Kidney (tissue), 22 donors: ENCODE measurements at places on chromosomes 3 and 15. TPM values are rescaled to one million over a fixed set of nuclear protein-coding genes. Genes with fewer than 3 reads are reported as not detected.

DNA sequence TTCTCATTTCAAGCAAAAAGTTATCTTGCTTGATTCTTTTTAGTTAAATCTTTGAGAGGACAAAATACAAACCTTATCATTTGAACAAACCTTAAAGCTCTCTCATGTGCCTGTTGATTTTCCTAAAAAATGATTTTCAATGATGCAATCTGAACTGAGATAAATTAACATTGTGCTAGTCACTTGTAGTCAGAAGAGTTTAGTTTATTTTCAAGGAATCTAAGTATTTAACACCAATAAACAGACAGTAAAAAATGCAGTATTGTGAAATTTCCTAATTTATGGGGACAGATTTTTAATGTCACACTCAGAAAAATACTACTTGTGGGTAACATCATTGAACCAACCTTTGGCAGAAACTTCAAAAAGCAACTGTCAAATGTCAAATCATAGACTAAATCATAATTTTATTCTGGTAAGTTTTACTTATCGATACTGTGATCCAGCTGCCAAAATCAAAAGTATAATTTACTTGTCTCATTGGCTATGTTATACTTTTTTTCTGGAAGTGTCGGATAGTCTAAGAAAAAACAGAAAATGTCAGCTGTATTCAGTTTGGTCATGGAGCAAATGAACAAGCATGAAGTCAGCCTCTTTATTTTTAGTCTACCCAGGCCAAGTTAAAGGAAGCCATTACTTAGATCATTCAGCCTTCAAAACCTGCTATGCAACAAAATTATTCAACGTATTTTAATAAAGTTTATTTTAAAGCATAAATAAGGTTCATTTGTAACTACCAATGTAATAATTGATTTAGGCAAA is 52.4 kb upstream of the FNDC3B start:
- DNase-seq, result no peak
- H3K36me3 ChIP-seq, result no peaks in the 10 kb centered on the region
- no peak overlapping the region for H3K27ac ChIP-seq
- no peak overlapping the region for H3K4me3 ChIP-seq
- no peaks in the 10 kb centered on the region for H3K4me1 ChIP-seq

- no peaks in the 10 kb centered on the region for H3K4me1 ChIP-seq
- DNase-seq, result no peak
- no peaks in the 10 kb centered on the region for H3K27me3 ChIP-seq
- no peak overlapping the region for H3K27ac ChIP-seq
- no peaks in the 10 kb centered on the region for H3K36me3 ChIP-seq
These were observed 48.7 kb upstream of the CD96 start for GRCh38 chr3:111493276-111493675.

- H3K4me1 ChIP-seq, result no peaks in the 10 kb centered on the region
- no peaks in the 10 kb centered on the region for H3K36me3 ChIP-seq
These were observed 103.7 kb upstream of the ETV5 start for GRCh38 chr3:186212611-186213010.

GRCh38 chr3:193727089-193727488 is 134.1 kb downstream of the OPA1 start:
- H3K36me3 ChIP-seq, result no peaks in the 10 kb centered on the region
- DNase-seq, result no peak
- H3K27ac ChIP-seq, result no peak overlapping the region

GRCh38 chr3:186268616-186269448 is 93.2 kb downstream of the DGKG start:
- DNase-seq, result no peak
- no peak overlapping the region for H3K27ac ChIP-seq
- no peaks in the 10 kb centered on the region for H3K27me3 ChIP-seq
- no peak overlapping the region for H3K4me3 ChIP-seq

GRCh38 chr3:132381348-132381944 is 35.9 kb upstream of the DNAJC13 start:
- no peak overlapping the region for H3K4me3 ChIP-seq
- no peaks in the 10 kb centered on the region for H3K36me3 ChIP-seq
- no peaks in the 10 kb centered on the region for H3K4me1 ChIP-seq
- no peaks in the 10 kb centered on the region for H3K27me3 ChIP-seq

GRCh38 chr3:68060191-68060590 is 405.8 kb upstream of the SUCLG2 start:
- DNase-seq, result no peak
- H3K36me3 ChIP-seq, result no peaks in the 10 kb centered on the region
- H3K27me3 ChIP-seq, result no peaks in the 10 kb centered on the region
- no peak overlapping the region for H3K4me3 ChIP-seq

DNA sequence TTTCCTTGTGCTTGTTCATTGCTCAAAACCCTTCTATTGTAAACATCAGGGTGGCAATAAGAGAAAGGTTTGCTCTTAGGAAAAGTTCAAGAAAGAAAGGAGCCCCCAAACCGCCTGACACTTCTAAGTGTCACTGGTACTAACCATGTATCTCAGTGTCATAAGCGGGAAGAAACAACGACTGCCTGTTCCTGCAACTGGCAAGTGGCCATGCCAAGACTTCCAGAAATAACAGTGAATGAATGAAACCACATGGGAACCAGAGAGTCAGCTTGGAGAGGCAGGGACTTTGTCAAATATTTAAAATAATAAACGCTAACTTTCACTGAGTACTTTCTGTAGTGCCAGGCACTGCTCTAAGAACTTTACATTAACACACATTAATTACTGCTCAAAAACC is 1.1 kb downstream of the PLSCR2 start:
- peaks cover 4% of the 10 kb centered on the region for H3K4me1 ChIP-seq
- H3K36me3 ChIP-seq, result no peaks in the 10 kb centered on the region
- H3K27me3 ChIP-seq, result no peaks in the 10 kb centered on the region

DNA sequence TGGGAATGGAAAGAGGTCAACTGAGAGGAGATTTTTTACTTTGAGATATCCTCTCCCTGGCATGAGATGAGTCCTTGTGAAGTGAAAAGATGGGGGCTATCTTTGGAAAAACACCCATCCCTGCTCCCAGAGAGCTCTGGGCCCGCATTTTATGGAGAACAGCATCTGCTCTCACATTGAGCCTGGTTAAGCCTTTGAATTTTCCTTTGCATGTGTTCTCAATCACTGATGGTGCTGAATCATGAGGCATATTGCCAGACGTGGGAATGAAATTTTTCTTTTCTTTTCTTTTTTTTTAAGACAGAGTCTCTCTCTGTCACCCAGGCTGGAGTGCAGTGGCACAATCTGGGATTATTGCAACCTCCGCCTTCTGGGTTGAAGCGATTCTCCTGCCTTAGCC is 24.4 kb downstream of the TMEM45A start:
- no peak overlapping the region for H3K27ac ChIP-seq
- H3K36me3 ChIP-seq, result no peaks in the 10 kb centered on the region
- H3K4me3 ChIP-seq, result no peak overlapping the region
- no peaks in the 10 kb centered on the region for H3K27me3 ChIP-seq

DNA sequence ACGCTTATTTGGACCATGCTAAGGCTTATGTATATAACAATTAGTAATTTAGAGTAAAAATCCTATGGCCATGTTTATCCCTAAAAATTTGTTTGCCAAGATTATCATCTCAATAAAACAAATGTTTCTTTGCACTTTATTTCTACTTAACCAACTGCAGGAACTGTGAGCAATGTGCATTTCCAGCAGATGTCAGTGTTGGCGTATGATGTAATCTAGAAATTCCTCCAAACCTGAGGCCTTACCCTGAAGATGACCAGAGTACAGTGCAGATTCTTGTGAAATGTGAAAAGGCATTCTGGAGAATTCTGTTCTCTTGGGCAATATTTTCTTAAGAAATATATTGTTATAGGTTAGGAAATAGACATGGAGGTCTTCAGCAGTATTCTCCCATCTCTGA is 205.9 kb downstream of the MBNL1 start:
- H3K27ac ChIP-seq, result no peak overlapping the region
- H3K4me1 ChIP-seq, result peaks cover 4% of the 10 kb centered on the region
- DNase-seq, result no peak
- no peak overlapping the region for H3K4me3 ChIP-seq
- no peaks in the 10 kb centered on the region for H3K27me3 ChIP-seq
- no peaks in the 10 kb centered on the region for H3K36me3 ChIP-seq

- H3K27ac ChIP-seq, result no peak overlapping the region
- H3K36me3 ChIP-seq, result no peaks in the 10 kb centered on the region
- peak; percentile 3 for DNase-seq
These were observed 1.4 kb downstream of the WDR76 start for GRCh38 chr15:43828061-43828657.

DNA sequence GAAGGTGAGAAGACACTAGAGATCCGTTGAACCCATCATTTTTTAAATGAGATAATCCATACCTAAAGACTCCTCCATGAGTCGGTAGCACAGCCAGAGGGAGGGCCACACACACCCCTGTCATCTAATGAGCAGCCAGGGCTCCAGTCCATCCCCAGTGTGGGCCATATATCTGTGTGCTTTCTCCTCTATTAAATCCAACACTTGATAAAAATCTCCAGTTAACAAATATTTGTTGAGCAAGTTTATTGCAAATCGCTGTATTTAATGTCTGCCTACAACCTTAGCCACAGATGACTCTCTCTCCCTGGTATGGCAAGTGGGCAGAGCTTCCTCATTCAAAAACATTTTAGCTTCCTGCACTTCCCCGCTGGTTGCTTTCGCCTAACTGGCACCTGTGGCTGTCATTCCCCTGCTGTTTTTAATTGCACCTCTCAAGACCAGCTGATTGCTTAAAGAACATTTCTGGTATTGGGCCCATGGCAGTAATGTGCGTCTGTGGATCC is 82.8 kb downstream of the SMAD3 start:
- H3K27me3 ChIP-seq, result no peaks in the 10 kb centered on the region
- H3K4me3 ChIP-seq, result no peak overlapping the region
- H3K27ac ChIP-seq, result no peak overlapping the region
- peaks cover 29% of the 10 kb centered on the region for H3K4me1 ChIP-seq
- no peak for DNase-seq
- no peaks in the 10 kb centered on the region for H3K36me3 ChIP-seq

GRCh38 chr3:139264375-139264774 is 79.4 kb upstream of the MRPS22 start:
- H3K27ac ChIP-seq, result no peak overlapping the region
- H3K4me1 ChIP-seq, result no peaks in the 10 kb centered on the region
- no peak overlapping the region for H3K4me3 ChIP-seq
- no peak for DNase-seq
- H3K36me3 ChIP-seq, result no peaks in the 10 kb centered on the region
- no peaks in the 10 kb centered on the region for H3K27me3 ChIP-seq

SLC35A5 gene
- 22.5 TPM for polyA plus RNA-seq

ERC2 gene
- polyA plus RNA-seq, result 0.92 TPM

GCNT3 gene
- polyA plus RNA-seq, result 4.5 TPM

LIPH gene
- 3.2 TPM for polyA plus RNA-seq

CHRD gene
- polyA plus RNA-seq, result 18.6 TPM

CDHR4 gene
- polyA plus RNA-seq, result not detected
